ENCODE measurements at places on chromosomes 3 and 15. TPM values are rescaled to one million over a fixed set of nuclear protein-coding genes. Genes with fewer than 3 reads are reported as not detected.

Gene SOX14
- not detected for total RNA-seq

Gene SUMF1
- 215 TPM for total RNA-seq

Gene TIGIT
- total RNA-seq: under 0.01 TPM

Gene KLHL40
- total RNA-seq: not detected

Gene LRRN1
- under 0.01 TPM for total RNA-seq

Gene GOLGA6L10
- total RNA-seq: 0.19 TPM

Gene COL7A1
- total RNA-seq: 9.8 TPM

Gene MAP1A
- total RNA-seq: 39.5 TPM

Gene ACAA1
- total RNA-seq: 53.1 TPM

Gene RASGRP1
- total RNA-seq: 6.2 TPM

Gene IL20RB
- total RNA-seq: 0.38 TPM

Gene CHRFAM7A
- 0.19 TPM for total RNA-seq

Gene MAP3K13
- total RNA-seq: 23.0 TPM

Gene ARHGAP31
- 7.6 TPM for total RNA-seq

Gene AADACL2
- not detected for total RNA-seq

Gene TUSC7
- total RNA-seq: not detected

Gene SLITRK3
- not detected for total RNA-seq

Gene GADL1
- under 0.01 TPM for total RNA-seq

Gene DBR1
- total RNA-seq: 22.2 TPM

Gene ZNF662
- total RNA-seq: 0.85 TPM

Gene SYNPR
- not detected for total RNA-seq

Gene UTS2B
- total RNA-seq: 0.28 TPM

Gene RHOV
- not detected for total RNA-seq

Gene NPAP1
- total RNA-seq: not detected

Gene PCNP
- 101 TPM for total RNA-seq

Gene ERICH6
- total RNA-seq: under 0.01 TPM

Gene SAMMSON
- 0.28 TPM for total RNA-seq

Gene SEMA3G
- under 0.01 TPM for total RNA-seq

Gene SMCO1
- total RNA-seq: 0.28 TPM

Gene LMAN1L
- total RNA-seq: not detected

Gene LSAMP
- 0.28 TPM for total RNA-seq

Gene PSTPIP1
- 0.56 TPM for total RNA-seq

Gene GNAT1
- total RNA-seq: not detected

Gene C3orf85
- not detected for total RNA-seq

Gene GOLIM4
- total RNA-seq: 89.4 TPM

Gene P3H2
- total RNA-seq: 56.0 TPM
